GM12878 (cell line): ENCODE measurements at places on chromosomes 1 and 21.

- no peaks in the 10 kb centered on the region for H3K36me3 ChIP-seq
- H3K4me3 ChIP-seq = no peak overlapping the region
Observed at GRCh38 chr21:28693476-28693875, 299.2 kb downstream of the LTN1 start.

DNA sequence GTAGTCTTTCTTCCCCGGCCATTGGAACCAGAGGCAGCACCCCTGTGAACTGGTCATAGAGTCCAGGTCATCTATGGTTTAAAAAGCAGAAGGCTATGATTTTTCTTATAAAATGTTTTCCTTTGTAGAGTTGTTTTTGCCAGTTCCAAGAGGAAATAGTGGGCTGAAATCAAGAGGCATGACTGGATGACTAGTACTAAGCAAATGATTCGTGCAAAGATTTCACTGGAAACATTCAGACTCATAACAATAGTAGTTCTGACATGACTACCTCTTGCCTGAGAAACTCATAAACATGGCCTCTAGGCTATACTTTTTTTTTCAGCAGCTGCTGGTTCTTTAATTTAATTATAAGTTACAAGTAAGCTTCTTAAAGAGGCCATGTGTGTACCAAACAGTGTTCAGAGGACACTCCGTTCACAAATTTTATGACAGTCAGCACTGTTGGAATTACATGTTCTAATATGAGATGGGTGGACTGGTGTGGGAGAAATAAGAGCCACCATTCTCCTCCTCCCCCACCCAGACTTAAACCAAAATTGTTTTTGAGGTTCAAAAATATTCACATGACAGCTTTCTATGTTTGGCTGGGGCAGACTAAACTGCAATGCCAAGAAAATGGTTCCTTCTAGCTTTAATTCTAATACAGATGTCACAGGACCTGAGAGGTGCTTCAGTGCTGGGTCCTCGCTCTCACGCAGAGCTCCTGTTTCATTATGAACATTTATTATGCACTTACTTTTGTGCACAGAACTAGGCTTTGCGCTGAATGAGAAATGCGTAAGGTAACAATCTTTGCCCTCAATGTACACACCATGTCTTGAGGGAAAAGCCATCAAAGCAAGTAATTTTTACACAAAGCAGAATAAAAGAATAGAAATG, 147.5 kb downstream of the ZC3H11B start:
- peak overlapping the region; percentile 80 for H3K27ac ChIP-seq
- no peaks in the 10 kb centered on the region for H3K27me3 ChIP-seq
- no peaks in the 10 kb centered on the region for H3K36me3 ChIP-seq
- DNase-seq = peak; percentile 43
- H3K4me1 ChIP-seq = peaks cover 37% of the 10 kb centered on the region
- H3K4me3 ChIP-seq = no peak overlapping the region

DNA sequence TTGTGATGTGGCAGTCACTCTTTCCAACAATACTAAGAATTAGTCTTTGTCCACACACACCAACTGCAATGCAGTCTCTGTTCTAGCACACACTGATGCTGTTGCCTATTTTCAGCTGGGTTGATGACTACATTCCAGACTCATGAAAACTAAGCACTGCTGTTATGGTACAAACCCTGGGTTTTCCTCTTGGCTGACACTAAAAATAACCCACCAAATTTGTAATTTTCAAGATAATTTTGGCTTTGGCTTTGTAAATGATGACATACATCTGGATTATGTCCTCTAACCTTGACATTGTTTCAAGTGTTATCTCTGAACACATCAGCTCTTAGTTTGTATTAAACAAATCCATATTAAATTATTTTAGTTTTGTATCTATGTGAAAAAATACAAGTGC, 444.8 kb downstream of the PTPRC start:
- no peaks in the 10 kb centered on the region for H3K27me3 ChIP-seq
- peaks cover 12% of the 10 kb centered on the region; the same call in 1 of the 2 replicates for H3K4me1 ChIP-seq
- H3K4me3 ChIP-seq = no peak overlapping the region
- H3K27ac ChIP-seq = no peak overlapping the region
- H3K36me3 ChIP-seq = no peaks in the 10 kb centered on the region
- no peak for DNase-seq

GRCh38 chr21:30164796-30165195, 1.8 kb downstream of the CLDN17 start:
- H3K4me1 ChIP-seq = no peaks in the 10 kb centered on the region
- no peak for DNase-seq
- H3K27ac ChIP-seq = no peak overlapping the region
- H3K36me3 ChIP-seq = no peaks in the 10 kb centered on the region
- H3K4me3 ChIP-seq = no peak overlapping the region
- H3K27me3 ChIP-seq = no peaks in the 10 kb centered on the region

- H3K4me3 ChIP-seq = peak overlapping the region; percentile 2; the same call in 1 of the 2 replicates
- no peaks in the 10 kb centered on the region for H3K27me3 ChIP-seq
- no peaks in the 10 kb centered on the region for H3K36me3 ChIP-seq
Observed at GRCh38 chr1:31705080-31705866, 1.5 kb upstream of the COL16A1 start.
